GM12864 (cell line): ENCODE measurements at places on chromosomes 2 and 18.

DNA sequence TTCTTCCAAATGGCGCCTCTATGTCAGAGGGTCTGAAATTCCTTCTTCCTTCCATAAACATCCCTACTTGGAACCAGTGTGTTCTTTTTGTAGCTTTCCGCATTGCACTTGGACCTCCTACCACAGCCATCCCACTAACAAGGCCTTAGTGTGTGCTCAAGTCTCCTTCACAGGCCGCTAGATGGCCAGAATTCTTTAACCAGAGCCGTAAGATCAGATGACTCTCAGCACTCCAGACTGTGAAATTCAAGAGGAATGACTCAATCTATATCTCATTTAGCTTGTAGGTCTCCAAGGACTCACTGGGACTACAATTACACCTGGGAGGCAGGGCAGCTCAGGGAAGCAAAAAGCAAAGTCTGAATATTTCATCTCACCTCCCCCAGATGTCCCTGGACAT, 298.9 kb downstream of the EIPR1 start:
- no peak for DNase-seq

GRCh38 chr18:7662866-7663265, 95.8 kb downstream of the PTPRM start:
- DNase-seq, result no peak

DNA sequence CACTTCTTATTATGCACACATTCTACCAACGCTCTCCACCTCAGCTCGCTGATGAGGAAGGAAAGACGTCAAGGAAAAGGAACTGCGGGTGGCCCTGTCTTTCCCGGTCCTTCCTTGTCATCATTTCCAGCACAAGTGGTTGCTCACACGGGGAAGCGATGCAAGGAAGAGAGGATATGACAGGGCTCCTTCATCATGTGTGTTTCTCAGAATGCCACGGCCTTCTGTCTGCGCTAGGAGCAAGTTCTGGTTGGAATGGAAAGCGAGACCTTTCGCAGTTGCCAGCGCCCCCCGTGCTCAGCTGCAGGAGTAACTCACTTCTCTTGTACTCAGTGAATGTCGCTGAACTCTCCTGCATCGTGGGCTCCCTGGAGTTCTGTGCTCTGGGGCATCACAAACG, 191.8 kb upstream of the GLI2 start:
- no peak for DNase-seq

GRCh38 chr18:65721619-65722018, 29.2 kb upstream of the CDH7 start:
- no peak for DNase-seq

GRCh38 chr2:204019572-204020501, 83.3 kb downstream of the ICOS start:
- DNase-seq, result no peak

GRCh38 chr2:238128061-238128440, 10.4 kb upstream of the KLHL30 start:
- no peak for DNase-seq

GRCh38 chr2:13240789-13241487, 524.2 kb downstream of the TRIB2 start:
- no peak for DNase-seq

GRCh38 chr2:152766928-152767327, 48.5 kb downstream of the ARL6IP6 start:
- DNase-seq, result no peak

GRCh38 chr2:1588978-1589621, 155.2 kb downstream of the PXDN start:
- DNase-seq, result no peak

DNA sequence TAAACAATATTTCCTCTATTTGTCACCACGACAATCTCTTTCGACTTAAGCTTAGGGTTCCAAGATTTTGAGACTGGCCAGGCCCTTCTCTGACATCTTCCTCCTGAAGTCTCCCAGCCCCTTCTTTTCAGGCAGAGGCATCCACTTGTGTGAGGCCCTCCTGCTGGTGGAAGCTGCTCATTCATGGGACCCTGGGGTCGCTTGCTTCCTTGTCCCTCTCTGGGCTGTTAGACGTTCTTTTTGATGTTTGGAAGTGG, 188.2 kb upstream of the APCDD1 start:
- DNase-seq, result no peak

DNA sequence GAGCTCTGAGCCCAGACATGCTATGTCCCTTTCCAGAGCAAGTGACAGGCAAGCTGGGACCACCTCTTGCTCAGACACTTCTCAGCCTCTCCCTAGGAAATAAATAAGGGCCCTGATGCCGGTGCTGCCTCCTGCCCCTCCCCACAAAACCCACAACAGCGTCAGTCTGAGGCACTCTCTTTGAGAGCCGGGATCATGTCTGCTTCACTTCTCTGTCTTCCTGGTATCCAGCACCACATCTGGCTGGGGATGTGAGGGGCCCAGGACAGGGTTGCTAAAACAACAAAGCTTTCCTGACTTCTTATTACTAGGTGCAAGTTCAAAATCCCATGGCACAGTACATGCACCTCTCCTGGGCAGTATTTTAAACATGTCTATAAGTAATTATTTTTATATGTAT, 103.9 kb upstream of the GLI2 start:
- no peak for DNase-seq

- DNase-seq, result no peak
Observed at GRCh38 chr2:232521959-232522622, 1.9 kb downstream of the PRSS56 start.
